ENCODE measurements at places on chromosomes 7 and 10.

GRCh38 chr10:119323085-119324016 lies 116.0 kb downstream of the GRK5 start:
- no peak for DNase-seq

DNA sequence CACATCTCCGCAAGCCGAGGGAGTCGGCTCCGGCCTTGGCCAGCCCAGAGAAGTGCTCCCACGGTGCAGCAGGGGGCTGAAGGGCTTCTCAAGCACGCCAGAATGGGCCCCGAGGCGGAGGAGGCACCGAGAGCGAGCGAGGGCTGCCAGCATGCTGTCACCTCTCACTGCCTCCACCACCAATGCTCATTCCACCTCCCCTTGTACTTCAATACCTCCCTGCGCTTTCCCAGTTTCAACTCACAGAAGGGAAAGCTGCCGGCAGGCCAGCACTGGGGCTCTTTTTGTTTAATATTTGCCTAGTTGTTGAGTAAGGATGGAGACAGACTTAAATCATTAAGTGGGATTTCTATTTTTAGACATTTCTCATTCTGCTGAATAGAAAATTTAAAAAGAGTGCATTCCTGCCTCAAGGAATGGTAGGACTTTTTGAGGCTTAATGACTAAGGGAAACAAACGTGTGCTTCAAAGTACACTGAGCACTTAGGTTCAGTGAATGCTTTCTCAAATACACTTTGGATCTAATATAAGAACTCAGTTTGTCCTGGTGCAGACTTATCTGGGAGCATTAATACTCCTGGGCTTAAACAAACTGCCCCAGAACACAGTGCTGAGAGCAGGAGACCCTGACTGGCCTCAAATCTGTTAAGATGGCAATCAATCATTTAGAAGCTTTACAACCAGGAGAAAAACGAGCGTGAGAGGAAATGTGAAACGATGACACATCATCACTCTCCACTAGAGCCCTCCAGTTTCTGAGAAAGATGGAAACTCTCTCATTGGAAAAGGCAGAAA lies 131.2 kb downstream of the RALA start:
- no peak for DNase-seq

DNA sequence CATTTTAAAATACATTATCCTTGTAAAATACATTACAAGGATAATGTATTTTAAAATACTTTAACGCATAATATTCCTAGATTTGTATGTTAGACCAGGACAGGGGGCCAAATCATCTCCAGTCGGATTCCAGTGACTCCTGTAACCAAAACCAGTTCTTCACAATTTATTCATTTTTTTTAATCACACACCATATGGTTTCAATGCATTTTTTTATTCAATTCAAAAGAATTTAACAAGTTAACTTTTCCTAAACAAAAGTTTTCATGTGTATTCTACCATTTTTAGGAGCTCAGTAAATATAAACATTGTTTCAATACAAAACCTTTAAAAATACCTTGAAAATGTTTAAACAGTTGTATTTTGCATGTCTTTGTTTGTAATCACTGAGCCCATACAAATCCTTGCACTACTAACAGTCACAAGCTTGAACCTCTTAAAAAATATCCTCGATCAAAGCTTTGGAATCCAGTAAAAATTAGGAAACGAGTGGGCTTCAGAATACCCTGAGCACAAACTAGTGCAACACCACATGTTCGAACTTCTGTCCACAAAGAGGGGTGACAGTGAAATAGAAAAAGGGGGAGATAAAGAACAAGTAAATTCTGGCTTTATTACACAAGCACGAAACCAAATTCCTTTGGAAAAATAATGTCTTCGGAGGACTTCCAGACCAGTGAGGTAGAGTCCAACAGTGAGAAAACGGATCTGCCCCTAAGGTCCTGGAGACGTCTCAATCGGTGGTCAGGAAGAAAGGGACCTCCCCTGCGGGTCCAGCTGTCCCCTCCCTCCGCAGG lies 1.6 kb downstream of the CCDC71L start:
- no peak for DNase-seq

DNA sequence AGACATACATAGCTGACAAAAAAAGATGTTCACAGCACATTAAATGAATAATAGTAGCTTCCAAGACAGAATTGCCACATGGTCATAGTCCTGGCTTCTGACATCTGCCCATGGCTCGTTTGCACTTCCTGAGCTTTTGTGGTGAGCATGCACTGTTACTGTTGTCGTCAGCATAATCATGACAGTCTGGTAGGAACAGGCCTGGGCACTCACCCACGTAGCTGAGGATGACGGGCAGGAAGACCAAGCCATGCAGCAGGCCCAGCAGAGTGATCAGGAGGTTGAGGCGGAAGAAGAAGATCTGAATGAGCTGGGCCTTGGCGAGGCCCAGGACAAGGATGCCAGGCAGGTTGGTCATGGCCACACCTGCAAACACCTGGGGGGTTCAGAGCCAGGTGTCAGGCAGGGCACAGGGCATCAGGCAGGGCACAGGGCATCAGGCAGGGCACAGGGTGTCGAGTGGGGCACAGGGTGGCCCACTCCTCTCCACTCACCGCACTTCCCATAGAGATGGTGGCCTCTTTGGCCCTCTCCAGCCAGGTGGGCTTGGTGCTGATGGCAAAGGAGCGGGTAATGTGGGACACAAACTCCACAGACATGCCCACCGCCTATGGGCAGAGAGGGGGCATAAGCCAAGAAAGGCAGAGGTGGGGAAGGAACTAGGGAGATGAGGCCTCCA lies 25.3 kb upstream of the NUDCD3 start:
- DNase-seq: no peak

DNA sequence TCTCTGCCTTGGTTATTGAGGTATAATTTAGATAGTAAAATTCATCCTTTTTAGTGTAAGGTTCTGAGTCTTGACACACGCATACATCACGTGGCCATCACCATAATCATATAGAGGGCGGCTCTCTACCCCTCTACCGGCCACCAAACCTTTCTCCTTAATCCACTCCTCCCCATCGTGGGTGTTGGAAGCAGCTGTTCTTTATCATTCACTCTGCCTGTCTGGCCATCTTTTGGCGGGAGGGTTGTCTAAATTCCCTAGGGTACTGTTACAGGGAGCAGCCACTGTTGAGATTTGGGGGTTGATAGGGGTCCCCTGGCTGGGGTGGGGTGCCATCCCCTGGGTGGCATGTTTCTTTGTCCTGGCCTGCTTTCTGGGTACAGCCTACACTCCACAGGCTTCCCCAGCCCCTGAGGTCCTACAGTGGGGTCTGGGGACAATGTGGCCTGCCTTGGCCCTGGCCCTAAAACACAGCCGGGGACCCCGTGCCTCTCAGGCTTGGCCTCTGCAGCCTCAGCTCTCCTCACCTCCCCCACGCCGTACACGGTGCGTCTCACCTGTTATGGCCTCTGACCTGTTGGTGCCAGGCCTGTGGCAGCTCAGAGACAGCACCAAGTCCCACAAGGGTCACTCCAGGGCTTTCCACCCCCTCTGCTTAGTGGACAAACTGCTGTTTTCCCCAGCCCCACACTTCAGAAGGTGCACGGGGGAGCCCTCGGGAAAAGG lies 17.5 kb downstream of the AMZ1 start:
- DNase-seq: no peak

GRCh38 chr7:130273081-130273932 lies 6.6 kb downstream of the CPA2 start:
- DNase-seq: no peak

DNA sequence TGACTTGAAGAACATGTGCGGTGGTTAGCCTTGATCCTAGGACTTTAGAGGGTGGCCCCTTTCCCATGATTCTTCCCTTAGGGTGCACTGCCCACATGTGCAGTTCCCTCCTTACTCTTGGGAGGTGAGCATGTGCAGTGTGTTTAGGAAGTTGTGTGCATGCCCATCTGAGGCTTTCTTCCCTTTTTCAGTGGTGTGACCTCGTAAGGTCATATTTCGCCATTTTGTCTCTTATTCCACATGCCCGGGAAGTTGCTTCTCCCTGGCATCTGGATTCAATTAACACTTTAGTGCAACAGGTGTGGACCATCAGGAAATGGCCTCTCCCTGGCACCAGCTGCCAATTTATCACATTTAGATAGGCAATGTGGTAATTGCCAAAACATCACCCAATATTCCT lies 380.6 kb upstream of the VSTM2A start:
- DNase-seq: no peak

- DNase-seq: no peak
Measured at GRCh38 chr10:17430647-17431355, 23.6 kb downstream of the ST8SIA6 start.

DNA sequence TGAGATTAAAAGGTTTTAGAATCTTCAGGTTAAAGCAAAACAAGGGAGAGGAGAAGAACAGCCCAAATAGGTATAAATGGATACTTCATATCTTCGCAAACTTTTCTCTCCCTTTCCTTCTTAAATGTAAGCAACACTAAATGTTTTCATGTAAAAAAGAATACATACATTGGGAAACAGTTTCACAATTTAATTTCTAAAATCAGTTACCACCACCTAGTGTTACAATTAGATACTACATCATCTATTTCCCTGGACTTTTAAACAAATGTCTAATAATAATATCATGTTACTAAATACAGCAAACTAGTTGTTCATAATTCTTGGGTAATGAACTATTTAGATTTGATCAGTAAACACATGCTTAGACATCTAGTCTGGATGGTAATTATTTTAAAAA lies 35.8 kb downstream of the MINDY3 start:
- DNase-seq: no peak

- peak; percentile 11 for DNase-seq
Measured at GRCh38 chr10:124917428-124918190, 24.3 kb upstream of the ZRANB1 start.

- no peak for DNase-seq
Measured at GRCh38 chr10:27494116-27494805, 9.8 kb upstream of the RAB18 start.

DNA sequence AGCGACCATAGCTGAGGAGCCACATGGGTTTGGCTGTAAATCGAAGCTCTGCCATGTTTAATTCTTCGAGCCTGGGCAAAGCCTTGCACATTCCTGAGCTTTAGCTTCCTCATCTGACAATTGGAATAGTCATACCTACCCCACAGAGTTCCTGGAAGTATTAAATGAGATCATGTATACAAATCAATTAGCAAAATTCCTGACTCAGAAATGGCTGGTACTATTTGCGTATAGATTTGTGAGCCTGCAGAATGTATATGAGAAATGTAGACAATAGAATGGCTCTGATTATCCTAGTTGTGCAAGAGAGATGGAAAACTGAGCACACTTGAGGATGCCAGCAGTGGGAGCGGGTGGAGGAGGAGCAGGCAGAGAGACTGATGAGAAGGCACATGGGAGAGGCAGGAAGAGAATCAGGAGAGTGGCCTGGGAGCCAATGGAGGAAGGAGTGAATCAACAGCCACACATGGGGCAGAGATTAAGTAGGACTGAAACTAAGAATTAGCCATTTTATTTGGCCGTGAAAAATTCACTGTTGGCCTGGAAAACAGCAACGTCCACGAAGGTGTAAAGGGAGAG lies 128.0 kb upstream of the C1GALT1 start:
- no peak for DNase-seq

- DNase-seq: no peak
Measured at GRCh38 chr10:121879476-121879875, 48.4 kb downstream of the ATE1 start.

GRCh38 chr10:96718304-96718990 lies 1.9 kb downstream of the PIK3AP1 start:
- DNase-seq: no peak

DNA sequence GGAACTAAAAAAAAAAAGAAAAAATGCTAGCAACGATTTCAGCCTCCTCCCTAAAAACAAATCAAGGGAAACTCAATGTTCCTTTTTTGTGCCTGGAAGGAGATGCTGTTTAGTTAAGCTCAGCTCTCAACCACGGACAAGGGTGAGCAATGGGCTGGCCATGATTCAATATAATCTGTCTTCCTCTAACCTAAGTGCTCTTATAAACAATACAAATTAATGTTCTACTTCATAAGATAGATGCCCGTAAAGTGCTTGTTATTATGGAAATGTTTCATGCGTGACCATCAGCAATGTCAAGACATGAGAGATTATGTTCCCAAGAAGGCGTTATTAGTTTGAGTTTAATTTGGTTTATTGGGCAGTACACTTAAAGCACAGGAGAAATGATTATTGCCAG lies 320.3 kb downstream of the SFMBT2 start:
- DNase-seq: no peak

GRCh38 chr10:106694696-106695095 lies 469.8 kb downstream of the SORCS1 start:
- DNase-seq: no peak

GRCh38 chr10:124050021-124051015 lies 43.1 kb downstream of the CHST15 start:
- DNase-seq: no peak

DNA sequence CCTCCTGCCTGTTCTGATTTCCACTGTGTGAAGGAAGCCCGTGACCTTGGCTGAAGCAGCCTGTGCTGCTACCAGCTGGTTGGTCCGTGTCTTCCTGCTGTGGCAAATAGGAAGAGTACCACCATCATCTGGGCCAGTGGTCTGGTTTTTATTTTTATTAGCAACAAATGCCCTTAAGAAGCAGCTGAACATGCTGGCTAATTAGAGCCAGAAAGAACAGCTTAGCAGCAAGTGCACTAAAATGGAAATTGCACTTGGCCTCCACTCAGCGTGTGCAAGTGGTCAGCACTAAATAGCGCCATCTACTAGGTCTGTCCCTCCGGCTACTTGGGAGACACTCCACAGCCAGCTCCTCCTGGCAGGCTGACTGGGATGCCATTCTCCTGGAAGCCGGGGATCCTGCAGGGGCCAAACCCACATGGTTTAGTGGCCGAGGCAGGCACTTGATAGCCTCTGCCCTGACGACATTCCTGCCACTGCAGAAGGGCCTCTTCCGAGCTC lies 690.3 kb upstream of the FOXK1 start:
- DNase-seq: no peak

GRCh38 chr10:22219308-22219707 lies 1.5 kb upstream of the EBLN1 start:
- DNase-seq: no peak

GRCh38 chr7:105775580-105775979 lies 100.8 kb downstream of the ATXN7L1 start:
- DNase-seq: no peak

GRCh38 chr10:24505759-24506158 lies 217.9 kb downstream of the ARHGAP21 start:
- DNase-seq: no peak

- no peak for DNase-seq
Measured at GRCh38 chr10:30751678-30752331, 122.3 kb upstream of the LYZL2 start.

DNA sequence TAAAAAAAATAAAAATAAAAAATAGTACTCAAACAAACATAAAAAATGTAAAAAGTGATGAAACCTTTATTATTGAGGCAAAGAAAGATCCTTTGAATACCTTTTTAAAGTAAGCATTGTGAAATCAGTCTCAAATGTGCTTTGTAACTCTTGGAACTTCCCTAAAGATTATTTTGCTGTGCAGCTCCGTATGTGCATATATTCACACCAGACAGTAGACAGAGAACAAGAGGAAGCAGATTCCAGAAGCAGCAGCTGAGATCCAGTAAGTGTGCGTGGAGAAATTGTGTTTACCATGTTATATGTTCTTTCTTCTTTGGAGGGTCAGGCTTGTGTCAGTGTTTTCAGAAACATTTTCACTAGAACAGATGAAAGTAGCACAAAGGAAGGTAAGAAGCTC lies 324.9 kb downstream of the AGMO start:
- no peak for DNase-seq

- no peak for DNase-seq
Measured at GRCh38 chr10:34319197-34319846, 495.8 kb downstream of the PARD3 start.

Measured in activated gamma-delta T cell treated with anti-CD3 and anti-CD28 coated beads, Interleukin-2, amount 50 U/mL, for 16 hours (primary cell).